NCI-H187 (cell line): ENCODE measurements at places on chromosomes 13 and 19.

DNA sequence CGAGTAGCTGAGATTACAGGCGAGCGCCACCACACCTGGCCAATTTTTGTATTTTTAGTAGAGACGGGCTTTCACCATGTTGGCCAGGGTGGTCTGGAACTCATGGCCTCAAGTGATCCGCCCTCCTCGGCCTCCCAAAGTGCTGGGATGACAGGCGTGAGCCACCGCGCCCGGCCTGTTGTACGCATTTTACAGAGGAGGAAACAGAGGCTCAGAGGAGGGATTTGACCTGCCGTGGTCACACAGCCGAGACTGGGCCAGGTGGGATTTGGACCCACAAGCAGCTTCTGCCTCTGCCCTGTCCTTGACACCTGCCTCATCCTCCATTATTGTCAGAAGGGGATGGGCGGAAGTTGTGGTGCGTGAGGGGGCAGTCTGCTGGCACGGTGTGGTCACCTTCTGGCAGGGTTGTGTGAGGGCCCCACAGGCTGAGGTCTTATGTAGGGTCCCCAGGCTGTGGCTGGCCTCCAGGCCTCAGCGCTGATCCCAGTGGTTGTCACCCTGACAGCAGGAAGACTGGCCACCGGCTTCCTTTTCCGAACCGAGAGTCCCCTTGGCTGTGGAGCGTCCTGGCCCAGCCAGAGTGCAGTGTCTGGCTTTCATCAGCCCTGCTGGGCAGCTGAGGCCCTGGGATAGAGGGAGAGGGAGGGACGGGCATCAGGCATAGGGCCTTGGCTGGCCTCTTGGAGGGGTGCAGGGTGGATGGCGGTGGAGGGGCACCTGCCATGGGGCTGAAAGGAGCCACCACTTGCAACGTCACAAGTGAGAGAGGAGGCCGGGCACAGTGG lies 20.3 kb downstream of the NFIC start:
- DNase-seq = no peak

GRCh38 chr19:23823952-23824389 lies 65.3 kb upstream of the ZNF681 start:
- DNase-seq = no peak

DNA sequence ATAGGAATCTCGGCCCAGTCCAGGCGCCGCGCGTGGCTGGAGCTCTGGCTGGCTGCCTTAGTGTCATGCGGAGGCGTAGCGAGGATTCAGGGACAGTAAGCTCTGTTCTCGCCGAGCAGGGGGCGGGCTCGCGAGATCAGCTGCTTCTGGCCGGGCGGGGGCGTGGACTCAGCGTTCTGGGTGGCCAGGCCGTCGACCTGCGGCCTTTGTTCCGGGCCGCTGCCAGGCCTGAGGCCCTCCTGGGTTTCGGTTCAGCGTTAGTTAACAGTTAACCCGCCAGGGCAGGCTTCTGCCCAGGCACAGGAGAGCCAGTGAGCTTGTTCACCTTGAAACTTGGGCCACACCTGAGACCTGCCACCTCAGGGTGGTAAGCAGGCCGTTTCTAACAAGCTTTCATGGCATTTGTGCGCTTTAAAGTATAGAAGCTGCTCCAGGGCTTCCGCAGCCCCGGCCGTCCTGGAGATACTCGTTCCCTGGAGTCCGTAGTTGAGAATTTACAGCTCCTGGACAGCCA lies 332.2 kb upstream of the SGCG start:
- DNase-seq = no peak

GRCh38 chr13:24146961-24147569 lies 13.5 kb upstream of the SPATA13 start:
- no peak for DNase-seq

DNA sequence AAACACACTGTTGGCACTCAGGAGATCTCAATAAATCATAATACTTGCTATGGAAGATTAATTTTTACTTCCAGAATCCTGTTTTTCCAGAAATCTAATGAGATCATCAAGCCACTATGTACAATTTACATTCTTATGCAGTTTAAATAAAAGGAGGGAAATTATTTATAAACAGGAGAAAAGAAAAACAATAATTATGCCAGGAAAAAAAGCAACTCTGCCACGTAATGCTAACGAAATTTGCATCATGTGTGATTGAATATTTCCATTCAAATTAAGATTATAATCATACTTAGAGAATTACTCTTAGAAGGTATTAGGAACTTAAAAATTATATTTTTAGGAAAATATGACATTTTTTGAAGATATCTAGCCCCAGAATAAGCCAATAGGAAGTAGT lies 13.0 kb downstream of the FAM124A start:
- no peak for DNase-seq

DNA sequence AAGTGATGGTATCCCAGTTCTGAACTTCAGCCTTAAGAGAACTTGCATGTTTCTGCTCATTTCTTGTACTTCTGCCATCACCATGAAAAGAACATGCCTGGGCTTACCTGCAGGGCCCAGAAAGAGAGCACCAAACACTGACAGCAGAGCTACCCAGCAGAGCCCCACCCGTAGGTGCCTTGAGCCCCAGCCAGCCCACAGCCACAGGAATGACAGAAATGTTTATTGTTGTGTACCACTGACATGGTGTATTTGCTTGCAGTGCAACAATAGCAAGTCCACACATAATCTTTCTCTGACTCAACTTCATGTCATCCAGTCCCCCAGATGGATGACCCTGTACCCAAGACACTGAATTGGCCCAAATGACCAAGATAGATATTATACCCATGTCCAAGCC lies 195.2 kb downstream of the TSHZ3 start:
- DNase-seq = no peak

- DNase-seq = no peak
Measured at GRCh38 chr19:14063105-14063504, 1.2 kb upstream of the PALM3 start.
